Adrenal gland (tissue), 19 donors: ENCODE measurements at places on chromosomes 6 and 20. TPM values are rescaled to one million over a fixed set of nuclear protein-coding genes. Genes with fewer than 3 reads are reported as not detected.
A peak's percentile ranks its signal among the peaks of the same experiment; 100 is the strongest.

DNA sequence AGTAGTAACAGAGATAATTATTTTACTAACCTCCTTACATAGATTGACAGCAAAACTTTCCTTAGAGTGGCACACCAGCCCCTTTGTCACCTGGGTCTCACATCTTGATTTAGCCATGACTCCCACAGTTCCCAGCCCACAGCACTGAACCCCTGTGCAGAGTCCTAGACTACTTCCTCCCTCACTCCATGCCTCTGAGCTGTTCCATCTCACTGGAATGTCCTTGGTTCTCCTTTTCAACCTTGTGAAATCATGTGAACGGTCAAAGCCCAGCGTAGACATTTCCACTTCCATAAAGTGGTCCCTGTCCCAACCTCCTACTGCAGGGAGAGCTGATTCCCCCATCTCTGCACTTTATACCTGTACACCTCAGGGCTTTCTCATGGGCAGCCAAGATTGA lies 19.7 kb downstream of the CGA start:
- H3K4me3 ChIP-seq = no peak overlapping the region
- H3K27me3 ChIP-seq = peaks cover 5% of the 10 kb centered on the region
- no peak for DNase-seq
- H3K27ac ChIP-seq = no peak overlapping the region
- H3K36me3 ChIP-seq = no peaks in the 10 kb centered on the region

DNA sequence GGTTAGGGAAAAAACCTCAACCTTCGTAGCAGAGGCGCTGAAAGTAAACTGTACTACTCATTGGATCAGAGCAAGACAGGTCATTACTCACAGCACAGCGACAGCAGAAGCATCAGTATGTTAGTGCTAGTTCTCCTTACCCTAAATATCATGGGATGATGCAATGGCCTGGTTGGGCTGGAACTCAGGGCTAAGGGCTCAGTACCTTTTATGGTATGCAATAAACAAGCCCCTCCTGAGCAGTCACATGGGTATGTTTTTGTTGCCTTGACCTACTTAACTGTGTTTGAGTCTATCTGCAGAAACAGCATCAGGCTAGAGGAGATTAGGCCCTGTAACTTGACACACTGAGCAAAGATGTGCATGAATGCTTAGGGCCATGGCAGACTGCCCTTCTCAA lies 369.4 kb upstream of the IMPG1 start:
- no peaks in the 10 kb centered on the region for H3K36me3 ChIP-seq
- no peaks in the 10 kb centered on the region for H3K4me1 ChIP-seq
- DNase-seq = no peak
- H3K4me3 ChIP-seq = no peak overlapping the region
- no peaks in the 10 kb centered on the region for H3K27me3 ChIP-seq
- H3K27ac ChIP-seq = no peak overlapping the region

- DNase-seq = no peak
- no peak overlapping the region for H3K27ac ChIP-seq
- H3K4me1 ChIP-seq = peaks cover 4% of the 10 kb centered on the region
- H3K36me3 ChIP-seq = no peaks in the 10 kb centered on the region
Measured at GRCh38 chr20:44291754-44292153, 19.2 kb downstream of the FITM2 start.

GRCh38 chr6:93278241-93278640 lies 141.1 kb downstream of the EPHA7 start:
- H3K36me3 ChIP-seq = no peaks in the 10 kb centered on the region
- H3K4me3 ChIP-seq = no peak overlapping the region
- H3K27me3 ChIP-seq = no peaks in the 10 kb centered on the region

GRCh38 chr20:51700809-51701285 lies 67.3 kb downstream of the ATP9A start:
- DNase-seq = peak; percentile 19
- no peak overlapping the region for H3K27ac ChIP-seq

- H3K27me3 ChIP-seq = no peaks in the 10 kb centered on the region
- no peaks in the 10 kb centered on the region for H3K36me3 ChIP-seq
- DNase-seq = no peak
- no peaks in the 10 kb centered on the region for H3K4me1 ChIP-seq
- H3K4me3 ChIP-seq = no peak overlapping the region
- H3K27ac ChIP-seq = no peak overlapping the region
Measured at GRCh38 chr6:113647143-113647889, 209.8 kb upstream of the MARCKS start.

RBPJL gene
- total RNA-seq = not detected

SLC22A2 gene
- total RNA-seq = not detected

CFAP61 gene
- not detected for total RNA-seq
